ENCODE measurements at places on chromosomes 2 and 18.

- no peak for DNase-seq
Observed at GRCh38 chr2:43399515-43400264, 173.3 kb upstream of the ZFP36L2 start.

DNA sequence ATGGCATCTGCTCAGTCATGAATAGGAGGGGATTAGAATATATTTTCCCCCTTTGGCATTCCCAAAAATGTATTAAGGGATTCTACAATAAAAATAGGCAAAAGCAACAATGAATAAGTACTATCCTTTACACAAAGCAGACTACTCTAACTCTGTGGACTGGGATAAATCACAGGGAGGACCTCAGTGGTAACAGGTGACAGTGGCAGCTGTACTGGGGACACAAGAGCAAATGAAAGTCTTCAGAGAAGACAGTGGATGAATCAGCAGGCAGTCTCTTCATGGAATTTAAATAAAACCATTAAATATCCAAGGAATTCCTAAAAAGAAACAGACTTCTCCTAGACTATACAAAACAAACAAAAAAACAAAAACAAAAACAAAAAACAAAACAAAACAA is 4.8 kb downstream of the CDH7 start:
- DNase-seq: no peak

DNA sequence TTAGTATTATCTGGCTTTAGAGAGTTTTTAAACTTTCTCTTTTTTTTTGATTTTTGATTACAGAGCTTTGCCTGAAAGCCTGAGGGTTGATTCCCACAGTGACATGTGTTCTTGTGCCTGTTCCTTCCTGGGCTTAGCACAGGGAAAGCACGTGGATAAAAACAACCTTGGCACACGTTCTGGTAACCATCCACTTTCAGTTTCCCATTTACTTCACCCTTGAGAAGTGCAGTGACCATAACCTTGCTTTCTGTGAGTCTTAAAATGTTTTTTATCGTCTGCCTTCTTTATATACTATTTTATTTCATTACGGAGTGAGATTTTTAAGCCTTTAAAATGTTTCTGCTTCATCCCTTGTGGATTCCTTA is 11.5 kb downstream of the CD226 start:
- DNase-seq: no peak

DNA sequence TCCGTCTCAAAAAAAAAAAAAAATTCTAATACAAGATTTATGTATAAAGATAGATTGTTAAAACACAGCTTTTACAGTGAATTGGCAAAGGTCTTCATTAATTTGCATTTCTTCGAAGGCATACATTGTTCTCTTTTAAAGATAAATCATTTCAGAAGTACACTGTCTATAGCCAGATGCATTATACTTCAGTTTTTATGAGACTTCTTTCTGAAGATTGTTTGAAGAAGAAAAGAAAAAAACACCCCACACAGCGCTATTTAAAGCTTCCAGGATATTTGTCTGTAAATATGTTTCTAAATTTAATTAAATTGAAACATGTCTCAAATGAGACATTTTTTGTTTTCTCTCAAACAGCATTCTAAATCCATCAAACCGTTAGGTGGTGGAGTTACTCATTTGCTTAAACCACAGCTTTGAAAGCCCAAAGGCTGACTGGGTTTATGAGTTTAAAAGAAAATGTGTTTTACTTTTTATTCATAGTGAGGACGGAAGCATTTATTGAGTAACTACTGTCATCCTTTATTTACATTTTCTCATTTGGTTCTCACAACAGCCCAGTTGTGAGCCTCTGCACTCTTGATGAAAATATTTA is 42.4 kb upstream of the C1GALT1C1L start:
- no peak for DNase-seq

- no peak for DNase-seq
Observed at GRCh38 chr18:13290856-13291271, 72.3 kb downstream of the LDLRAD4 start.

DNA sequence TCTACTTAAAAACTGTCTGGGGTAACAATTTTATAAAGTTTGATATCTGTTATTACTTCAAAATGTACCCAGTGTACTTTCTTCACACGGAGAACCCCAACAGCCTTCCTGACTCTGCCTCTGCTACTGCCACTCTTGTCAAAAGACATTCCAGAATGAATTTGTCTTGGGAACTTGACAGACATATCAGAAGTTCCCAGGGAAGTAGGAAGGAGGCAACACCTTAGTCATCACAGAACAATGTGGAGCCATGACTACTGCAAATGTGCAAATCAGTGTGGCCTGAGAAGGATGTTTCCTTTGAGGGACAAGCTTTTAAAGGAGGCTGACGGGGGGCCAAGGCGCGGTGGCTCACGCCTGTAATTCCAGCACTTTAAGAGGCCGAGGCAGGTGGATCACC is 133.8 kb upstream of the RNF152 start:
- no peak for DNase-seq

DNA sequence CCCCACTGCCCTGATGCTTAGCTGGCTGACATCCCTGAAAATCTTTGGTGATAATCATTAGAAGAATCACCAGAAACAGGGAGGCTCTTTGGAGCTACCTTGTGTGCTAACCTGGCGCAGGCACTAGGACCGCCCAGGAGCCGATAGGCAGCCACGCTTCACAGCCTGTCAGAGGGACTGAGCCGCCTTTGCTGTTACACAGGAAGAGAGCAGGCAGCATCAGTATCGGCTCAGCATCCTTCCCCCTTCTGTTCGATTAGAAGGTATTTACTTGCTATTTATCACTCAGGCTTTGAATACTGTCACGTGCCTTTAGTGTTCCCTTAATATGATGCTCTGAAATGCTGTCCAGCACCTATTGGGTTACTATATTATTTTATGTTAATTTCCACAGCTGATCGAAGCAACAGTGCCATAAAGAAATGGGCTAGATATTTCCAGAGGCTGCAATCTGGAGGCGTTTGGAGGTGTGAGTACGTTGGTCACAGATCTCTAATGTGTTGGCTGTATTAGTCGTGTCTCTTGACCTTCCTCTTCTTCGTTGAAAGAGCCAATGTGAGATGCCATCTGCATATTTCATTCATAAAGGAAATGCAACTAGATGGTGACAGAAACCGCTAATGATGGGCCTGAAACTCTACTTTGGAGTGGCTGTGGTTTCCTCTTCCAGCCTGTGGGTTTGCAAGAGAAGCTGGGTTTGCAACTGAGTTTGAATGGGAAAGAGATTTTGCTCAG is 110.4 kb upstream of the RAB27B start:
- DNase-seq: peak; percentile 28

DNA sequence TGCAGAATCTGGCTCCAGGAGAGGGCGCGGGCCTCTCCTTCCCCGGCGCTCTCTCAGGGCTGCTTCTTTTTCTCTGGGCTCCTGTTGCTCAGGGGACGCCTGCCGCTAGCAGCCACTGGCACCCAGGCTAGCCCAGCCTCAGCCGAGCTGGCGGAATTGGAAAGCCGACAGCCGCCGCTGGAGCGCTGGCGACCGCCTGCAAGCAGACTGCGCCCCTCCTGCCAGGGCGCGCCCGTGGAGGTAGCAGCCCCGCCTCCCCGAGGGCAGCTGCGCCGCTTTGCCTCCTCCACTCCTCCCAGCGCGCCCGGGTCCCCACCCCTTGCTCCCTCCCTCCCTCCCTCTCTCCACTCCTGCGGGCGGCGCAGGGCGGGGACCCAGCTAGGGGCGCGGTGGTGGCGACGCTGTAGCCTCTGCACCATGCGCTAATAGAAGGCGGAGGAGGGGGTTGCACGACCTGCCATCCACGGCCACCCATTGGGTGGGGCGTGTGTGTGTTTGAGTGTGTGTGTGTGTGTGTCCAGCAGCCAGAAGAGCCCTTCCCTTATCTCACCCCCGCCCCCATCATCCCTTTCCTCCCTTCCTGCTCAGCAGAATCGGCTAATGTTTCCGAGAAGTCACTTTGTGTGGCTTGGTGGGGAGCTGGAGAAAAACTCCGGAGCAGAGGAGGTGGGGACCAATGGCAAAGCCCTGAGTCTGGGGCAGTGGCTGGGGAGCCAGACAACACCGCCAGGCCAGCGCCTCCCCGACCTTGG is at the start of gene SCN9A:
Gene SCN9A (minus strand): TSS at position 209 of the 752 bp plus-strand sequence. CDS start 64,188 bp downstream, outside the sequence.
- peak; percentile 97 for DNase-seq

DNA sequence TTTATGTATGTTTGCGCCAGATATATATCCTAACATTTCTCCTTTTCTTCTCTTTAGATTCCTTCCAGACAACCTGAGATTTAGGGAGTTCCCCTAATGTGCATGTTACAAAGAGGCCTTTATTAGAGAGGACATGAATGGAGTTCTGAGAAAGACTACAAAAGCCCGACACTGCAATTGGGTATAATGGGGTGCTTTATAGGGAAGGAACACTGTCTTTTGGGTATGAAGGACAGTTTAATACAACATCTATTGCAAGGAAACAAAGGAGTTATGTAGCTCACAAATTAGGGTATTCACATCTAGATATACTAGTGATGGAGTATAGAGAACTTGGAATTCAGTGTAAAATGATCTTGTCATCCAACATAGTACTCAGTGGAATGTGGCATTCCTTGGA is 383.8 kb downstream of the FIGN start:
- DNase-seq: no peak
